ENCODE measurements at places on chromosomes 12 and 14. TPM values are rescaled to one million over a fixed set of nuclear protein-coding genes. Genes with fewer than 3 reads are reported as not detected.

KRT74 gene
- not detected for polyA plus RNA-seq

GRCh38 chr12:53766881-53767280 is 15.1 kb upstream of the CISTR start:
- DNase-seq = no peak

DNA sequence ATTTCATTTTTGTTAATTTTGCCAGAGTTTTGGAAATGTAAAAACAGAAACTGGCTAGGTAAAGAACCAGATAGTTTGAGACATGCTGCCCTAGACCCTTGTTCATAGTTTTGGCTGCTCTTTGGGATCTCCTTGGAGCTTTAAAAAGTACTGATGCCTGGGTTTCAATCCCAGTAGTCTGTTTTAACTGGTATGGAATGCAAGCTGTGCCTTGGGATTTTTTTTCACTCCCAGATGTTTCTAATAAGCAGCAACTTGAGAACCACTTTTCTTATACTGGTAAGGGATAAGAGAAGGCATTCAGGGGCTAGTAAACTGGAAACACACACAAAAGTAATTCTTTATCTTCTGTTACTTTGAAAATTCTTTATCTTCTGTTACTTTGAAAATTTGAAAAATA is 18.8 kb downstream of the SLC35F4 start:
- DNase-seq = no peak

- no peak for DNase-seq
Observed at GRCh38 chr14:92199763-92200162, 78.0 kb downstream of the CPSF2 start.

Measured in small intestine (tissue), 16 donors.